ENCODE measurements at places on chromosomes 7 and 10.

- no peak for DNase-seq
These were observed 93.5 kb downstream of the WNT2 start for GRCh38 chr7:117229350-117229749.

DNA sequence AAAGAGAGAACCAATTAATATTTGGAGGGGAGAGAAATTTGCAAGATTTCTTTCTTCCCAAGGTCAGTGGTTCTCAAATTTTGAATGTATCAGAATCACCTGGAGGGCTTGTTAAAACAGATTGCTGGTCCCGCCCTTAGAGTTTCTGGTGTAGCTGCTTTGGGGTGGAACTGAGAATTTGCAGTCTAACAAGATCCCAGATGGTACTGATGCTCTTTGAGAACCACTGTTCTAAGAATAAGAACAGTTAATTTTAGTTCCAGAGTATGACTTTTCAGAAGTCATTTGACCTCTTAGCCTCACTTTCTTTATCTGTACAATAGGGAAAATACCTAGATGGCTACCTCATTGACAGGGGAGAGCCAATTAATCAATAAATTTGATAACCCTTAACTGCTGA lies 161.6 kb downstream of the PRKG1 start:
- no peak for DNase-seq

- DNase-seq = no peak
These were observed 11.1 kb downstream of the GPR22 start for GRCh38 chr7:107480932-107481331.

- DNase-seq = no peak
These were observed 36.0 kb upstream of the FRMD4A start for GRCh38 chr10:14366760-14367159.

DNA sequence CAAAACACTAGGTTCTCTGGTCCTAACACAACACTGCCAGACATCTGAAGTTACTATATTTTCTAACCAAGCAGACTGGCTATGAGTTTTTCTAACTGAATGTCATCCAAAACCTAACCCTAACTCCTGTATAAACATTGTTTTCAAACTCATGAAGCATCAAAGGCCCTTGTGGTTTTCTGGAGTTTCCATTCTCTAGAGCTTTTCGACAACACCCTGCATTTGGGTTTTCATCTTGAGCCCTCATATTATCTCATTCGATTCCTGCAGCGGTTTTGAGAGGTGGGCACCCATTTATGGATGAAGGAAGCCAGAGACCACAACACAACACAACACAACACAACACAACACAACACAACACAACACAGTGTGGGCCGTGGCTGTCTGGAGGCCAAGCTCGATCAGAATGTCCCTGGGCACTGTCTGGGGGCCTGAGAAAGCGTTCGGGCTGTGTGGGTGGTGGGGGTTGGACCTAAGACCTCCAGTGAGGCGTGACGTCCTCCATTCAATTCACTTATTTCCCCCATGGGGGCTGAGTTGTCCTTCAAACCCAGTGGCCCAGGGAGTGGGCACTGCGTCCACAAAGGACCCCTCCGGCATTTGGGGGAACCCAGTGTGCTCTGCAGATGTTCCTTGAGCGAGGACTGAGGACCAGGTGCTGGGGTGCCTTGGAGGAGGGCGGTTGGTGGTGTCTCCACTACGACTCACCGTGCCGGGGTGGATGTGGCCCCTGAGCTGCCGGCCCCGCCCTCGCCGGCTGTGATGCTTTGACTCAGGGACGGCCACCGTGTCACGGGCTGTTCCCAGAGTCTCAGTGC lies 490.4 kb downstream of the DNAJB6 start:
- DNase-seq = no peak

GRCh38 chr7:84022684-84023308 lies 171.8 kb downstream of the SEMA3A start:
- DNase-seq = no peak

- no peak for DNase-seq
These were observed 5.2 kb downstream of the EPDR1 start for GRCh38 chr7:37925620-37926019.

DNA sequence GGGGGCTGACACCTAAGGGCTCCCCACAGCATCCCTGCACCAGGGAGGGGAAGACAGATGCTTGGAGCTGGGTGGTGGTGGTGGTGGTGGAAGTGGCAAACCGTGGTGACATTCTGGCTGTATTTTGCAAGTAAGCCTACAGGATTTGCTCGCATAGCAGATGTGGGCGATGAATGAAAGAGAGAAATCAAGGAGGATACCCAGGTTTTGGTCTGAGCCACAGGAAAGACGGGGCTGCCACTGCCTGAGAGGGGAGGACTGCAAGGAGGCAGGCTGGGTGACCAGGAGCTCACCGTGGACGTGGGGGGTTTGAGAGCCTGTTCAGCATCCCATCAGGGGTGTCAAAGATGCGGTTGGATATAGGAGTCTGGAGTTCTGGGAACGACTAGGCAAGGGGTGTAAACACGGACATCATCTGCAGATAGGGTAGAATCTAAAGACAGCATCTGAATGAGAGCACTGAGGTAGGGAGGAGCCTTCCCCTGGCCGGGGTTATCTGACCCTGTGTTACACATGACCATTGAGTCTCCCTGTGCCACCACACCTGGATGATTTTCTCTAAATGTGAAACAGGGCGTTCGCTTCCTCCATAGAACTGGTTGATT lies 49.7 kb downstream of the TSPAN15 start:
- DNase-seq = no peak

DNA sequence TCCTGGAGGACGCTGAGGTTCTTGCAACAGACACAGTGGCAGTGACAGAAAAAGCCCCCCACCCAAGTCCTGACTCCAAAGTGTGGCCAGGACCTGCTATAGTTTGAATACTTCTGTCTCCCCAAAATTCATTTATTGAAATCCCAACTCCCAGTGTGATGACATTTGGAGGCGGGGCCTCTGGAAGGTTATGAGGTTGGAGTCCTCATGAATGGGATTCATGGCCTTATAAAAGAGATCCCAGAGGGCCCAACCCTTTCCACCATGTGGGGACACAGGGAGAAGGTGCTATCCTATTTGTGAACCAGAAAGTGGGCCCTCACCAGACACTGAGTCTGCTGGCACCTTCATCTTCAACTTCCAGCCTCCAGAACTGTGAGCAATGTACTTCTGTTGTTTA lies 18.3 kb downstream of the ANXA11 start:
- no peak for DNase-seq

- DNase-seq = no peak
These were observed 57.2 kb downstream of the ITIH5 start for GRCh38 chr10:7609556-7609955.

GRCh38 chr7:94011714-94012353 lies 7.7 kb upstream of the BET1 start:
- DNase-seq = no peak

All from stimulated activated CD4-positive, alpha-beta T cell treated with anti-CD3 and anti-CD28 coated beads, Interleukin-1b, Interleukin-23, amount 100 ng/mL, for 1 hour (primary cell).